Calu3 (cell line): ENCODE measurements at places on chromosomes 5 and 9. TPM values are rescaled to one million over a fixed set of nuclear protein-coding genes. Genes with fewer than 3 reads are reported as not detected.

GRCh38 chr5:65796269-65796668, 74.3 kb downstream of the NLN start:
- no peak overlapping the region for H3K27ac ChIP-seq
- peaks cover 10% of the 10 kb centered on the region for H3K36me3 ChIP-seq
- no peaks in the 10 kb centered on the region for H3K27me3 ChIP-seq
- no peaks in the 10 kb centered on the region for H3K4me1 ChIP-seq
- H3K4me3 ChIP-seq: no peak overlapping the region

GRCh38 chr5:96434201-96434645, 1.2 kb upstream of the PCSK1 start:
- H3K27ac ChIP-seq: no peak overlapping the region
- peak; percentile 60 for DNase-seq
- H3K4me1 ChIP-seq: no peaks in the 10 kb centered on the region
- H3K36me3 ChIP-seq: no peaks in the 10 kb centered on the region
- peaks cover 82% of the 10 kb centered on the region for H3K27me3 ChIP-seq

- no peak overlapping the region for H3K4me3 ChIP-seq
- H3K36me3 ChIP-seq: peaks cover 4% of the 10 kb centered on the region
- H3K27me3 ChIP-seq: no peaks in the 10 kb centered on the region
- no peak for DNase-seq
These were observed 451.6 kb downstream of the CDH18 start for GRCh38 chr5:19536387-19536786.

Gene TOPORS
- 13.8 TPM in 2 replicates for total RNA-seq

GRCh38 chr9:90970608-90971007, 169.0 kb downstream of the SYK start:
- H3K4me1 ChIP-seq: no peaks in the 10 kb centered on the region
- peaks cover 14% of the 10 kb centered on the region for H3K27me3 ChIP-seq
- no peak for DNase-seq
- H3K4me3 ChIP-seq: no peak overlapping the region
- no peaks in the 10 kb centered on the region for H3K36me3 ChIP-seq
- no peak overlapping the region for H3K27ac ChIP-seq

Gene RPL37
- 984 and 1,038 TPM in 2 replicates for total RNA-seq

Gene FGFR4
- 275 and 291 TPM in 2 replicates for total RNA-seq

DNA sequence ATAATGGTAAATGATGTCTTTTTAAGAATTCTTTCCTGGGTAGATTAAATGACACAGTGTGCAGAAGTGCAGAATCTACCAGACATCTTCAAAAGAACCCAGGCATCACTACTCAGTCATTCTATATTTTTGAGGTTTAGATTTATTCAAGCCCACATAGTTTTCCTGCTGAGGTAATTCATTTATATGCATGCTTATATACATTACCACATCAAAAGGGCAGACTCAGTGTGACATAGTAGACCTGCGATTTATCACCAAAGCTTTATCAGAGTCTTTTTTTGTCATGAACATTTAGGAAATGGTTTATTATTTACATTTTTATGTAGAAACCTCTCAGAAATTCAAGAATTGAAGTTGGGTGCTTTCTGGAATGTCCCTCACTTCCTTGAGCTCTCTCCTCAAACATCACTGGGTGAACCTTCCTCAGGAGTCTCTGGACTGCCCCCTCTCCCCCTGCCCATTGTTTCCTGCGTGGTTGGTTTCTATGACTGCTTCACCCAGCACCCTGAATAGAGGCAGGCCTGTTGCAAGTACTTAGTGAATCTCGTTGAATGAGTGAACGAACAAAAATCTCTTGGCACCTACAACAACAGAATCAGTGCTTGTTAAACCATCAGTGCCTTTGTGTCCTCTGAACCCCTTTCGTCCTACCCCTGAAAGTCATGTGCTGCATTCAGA, 42.5 kb downstream of the ADAMTS16 start:
- no peak overlapping the region for H3K4me3 ChIP-seq
- H3K27me3 ChIP-seq: no peaks in the 10 kb centered on the region
- no peak overlapping the region for H3K27ac ChIP-seq
- H3K36me3 ChIP-seq: no peaks in the 10 kb centered on the region
- no peak for DNase-seq
- no peaks in the 10 kb centered on the region for H3K4me1 ChIP-seq

DNA sequence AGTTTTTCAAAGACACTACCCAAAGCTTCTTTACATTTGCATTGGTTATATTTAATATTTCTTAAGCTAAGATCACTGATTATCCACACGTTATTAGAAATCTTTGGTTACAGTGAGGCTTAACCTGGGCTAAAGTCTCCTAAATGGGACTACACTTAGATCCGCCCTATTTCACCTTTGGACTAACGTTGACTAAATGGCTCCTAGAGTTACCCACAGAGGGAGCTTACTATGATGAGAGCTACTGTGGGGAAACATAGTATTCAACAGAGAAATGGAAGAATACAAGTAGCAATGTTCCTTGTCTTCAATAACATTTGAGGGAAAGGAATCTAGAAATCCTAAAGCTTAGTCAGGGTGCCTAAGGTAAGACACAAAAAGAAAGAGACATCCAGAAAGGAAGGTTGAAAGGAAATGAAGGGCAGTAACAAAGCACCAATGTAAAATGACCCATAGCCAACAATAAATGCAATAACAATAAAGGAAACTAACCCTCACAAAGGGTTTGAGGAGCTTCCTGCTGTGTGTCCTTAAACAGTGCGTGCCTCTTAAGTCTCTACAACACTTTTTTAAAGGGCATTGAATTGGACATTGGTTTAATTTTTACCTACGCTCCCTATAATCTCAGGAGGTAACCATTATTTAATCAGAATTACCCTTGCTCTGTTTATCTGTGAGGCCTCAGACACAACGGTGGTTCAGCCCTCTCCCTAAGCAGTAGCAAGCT, 217.1 kb downstream of the PJA2 start:
- no peaks in the 10 kb centered on the region for H3K36me3 ChIP-seq
- peaks cover 23% of the 10 kb centered on the region for H3K4me1 ChIP-seq
- H3K27ac ChIP-seq: no peak overlapping the region

Gene ITK
- not detected in 2 replicates for total RNA-seq
